T-helper 2 cell (primary cell): ENCODE measurements at places on chromosomes 2 and 18.

DNA sequence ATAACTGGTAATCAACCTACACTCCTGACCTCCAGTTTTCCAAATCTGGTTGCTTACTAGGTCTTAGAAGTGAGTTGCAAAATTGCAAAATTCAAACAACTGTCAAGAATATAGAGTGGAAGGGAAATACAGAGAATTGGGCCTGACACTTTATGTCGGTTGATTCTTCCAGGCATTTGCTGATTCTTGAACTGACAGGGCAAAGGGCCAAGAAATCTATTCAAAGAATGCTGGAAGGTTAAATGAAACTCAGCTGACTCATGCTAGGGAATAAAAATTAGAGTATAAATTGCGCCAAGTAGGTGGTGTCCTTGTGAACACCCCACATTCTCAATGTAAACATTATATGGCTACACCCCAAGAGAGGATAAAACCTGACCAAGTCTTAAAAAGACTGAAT lies 21.5 kb upstream of the ZSCAN30 start:
- DNase-seq = no peak

- no peak for DNase-seq
Measured at GRCh38 chr2:54254180-54254579, 1.8 kb downstream of the TSPYL6 start.

- no peak for DNase-seq
Measured at GRCh38 chr2:157052685-157053224, 204.8 kb upstream of the GALNT5 start.

- no peak for DNase-seq
Measured at GRCh38 chr18:50622320-50622719, 62.4 kb downstream of the MAPK4 start.

DNA sequence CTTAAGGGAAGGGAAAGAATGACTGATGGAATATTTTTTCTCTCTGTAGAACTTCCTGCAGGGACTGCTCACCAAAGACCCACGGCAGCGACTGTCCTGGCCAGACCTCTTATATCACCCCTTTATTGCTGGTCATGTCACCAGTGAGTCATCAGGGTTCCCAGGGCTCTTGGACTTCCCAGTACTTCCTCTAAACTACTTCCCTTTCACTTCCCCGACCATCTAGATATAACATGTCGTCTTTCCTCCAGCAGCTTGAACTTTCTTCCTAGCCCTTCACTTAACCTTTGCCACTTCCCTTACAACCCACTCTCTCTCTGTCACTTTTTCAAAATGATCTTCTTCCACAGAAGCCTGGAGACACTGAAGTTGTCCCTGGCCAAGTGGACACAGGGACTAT lies 7.2 kb downstream of the STK36 start:
- no peak for DNase-seq
